ENCODE measurements at places on chromosomes 6 and 20.

DNA sequence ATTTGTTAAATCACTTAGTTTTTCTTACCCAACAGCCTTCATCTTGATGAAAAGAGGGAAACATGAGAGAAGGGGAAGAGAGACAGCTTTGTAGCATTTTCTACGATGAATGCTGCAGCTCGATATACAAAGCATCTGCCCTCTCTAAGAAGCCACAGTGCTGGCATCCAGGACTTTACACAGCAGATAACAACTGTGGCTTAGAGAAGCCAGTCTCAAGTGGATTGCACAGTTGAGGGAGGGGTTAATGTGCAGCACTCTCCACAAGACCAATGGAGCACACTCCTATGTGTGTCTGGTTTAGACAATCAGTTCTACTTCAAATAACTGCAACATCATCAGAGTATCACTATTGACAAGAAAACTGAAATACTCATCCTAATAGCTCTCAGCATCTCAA is 5.8 kb downstream of the C6orf120 start:
- DNase-seq, result no peak

- no peak for DNase-seq
Measured at GRCh38 chr6:29933955-29934354, 8.4 kb upstream of the HLA-A start.

GRCh38 chr6:55497694-55498093 is 81.3 kb downstream of the HMGCLL1 start:
- DNase-seq, result no peak

DNA sequence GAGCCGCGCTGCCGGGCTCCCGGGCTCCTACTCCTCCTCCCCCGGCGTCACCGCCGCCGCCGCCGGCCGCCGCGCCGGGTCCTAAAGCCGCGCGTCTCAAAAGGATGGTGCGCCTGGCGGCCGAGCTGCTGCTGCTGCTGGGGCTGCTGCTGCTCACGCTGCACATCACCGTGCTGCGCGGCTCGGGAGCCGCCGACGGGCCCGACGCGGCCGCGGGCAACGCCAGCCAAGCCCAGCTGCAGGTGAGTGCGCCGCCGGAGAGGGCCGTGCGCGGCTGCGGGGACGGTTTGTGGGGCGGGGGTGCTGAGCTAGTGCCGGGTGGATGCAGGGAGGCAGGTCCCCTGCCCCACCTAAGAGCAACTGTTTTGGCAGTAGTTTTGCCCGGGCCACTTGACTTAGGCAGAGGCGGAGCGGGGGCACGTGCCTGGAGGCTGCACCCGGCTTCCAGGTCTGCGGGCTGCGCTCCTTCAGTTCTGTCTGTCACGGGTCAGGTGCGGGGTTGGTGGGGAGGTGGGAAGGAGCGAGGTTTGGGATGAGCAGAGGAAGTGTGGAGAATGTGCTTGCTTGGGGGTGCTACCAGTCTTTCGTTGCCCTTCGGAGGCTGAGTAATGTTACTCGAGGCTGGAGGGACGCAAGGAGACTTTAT is 722 bp downstream of the ISM1 start:
- DNase-seq, result peak; percentile 52

GRCh38 chr6:43972179-43972912 is 154.9 kb downstream of the MRPL14 start:
- no peak for DNase-seq

- DNase-seq, result no peak
Measured at GRCh38 chr6:144262470-144263369, 22.4 kb upstream of the UTRN start.

GRCh38 chr6:1945235-1945832 is 300.1 kb downstream of the GMDS start:
- no peak for DNase-seq

GRCh38 chr6:96923871-96924493 is 546 bp upstream of the KLHL32 start:
- DNase-seq, result no peak

DNA sequence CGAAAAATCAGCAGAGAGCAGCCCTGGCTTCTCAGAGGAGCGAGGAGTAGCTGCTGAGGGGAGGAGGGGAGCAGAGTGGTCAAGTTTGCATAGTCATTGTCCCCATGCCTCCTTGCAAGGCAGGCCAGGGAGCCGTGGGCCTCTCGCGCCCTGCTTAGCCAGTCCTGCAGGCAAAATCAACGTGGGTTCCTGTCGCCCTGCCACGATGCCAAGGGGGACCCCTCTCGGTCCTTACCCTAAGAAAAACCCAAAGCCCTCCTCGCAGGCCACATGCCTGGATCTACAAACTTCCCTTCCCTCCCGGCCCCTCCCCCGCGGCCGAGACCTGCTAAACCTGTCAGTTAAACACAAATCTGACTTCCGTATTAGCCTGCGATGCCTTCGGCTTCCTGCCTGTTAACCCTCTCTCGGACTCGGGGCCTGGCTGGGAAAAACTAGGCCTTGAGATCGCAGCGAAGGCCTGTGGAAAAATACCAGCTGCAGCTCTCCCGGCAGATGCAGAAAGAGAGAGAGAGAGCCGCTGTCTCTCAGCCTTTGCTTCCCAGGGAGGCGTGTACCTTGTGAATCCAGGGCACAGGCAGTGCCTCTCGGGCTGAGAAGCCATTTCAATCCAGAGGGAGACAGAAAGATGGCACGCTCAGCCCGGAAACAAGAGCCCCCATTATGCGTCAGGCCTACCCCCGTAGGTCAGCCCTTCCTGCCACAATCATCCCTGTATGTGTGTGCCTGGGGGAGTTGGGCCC is 968 bp upstream of the ZMYND8 start:
- peak; percentile 44 for DNase-seq

DNA sequence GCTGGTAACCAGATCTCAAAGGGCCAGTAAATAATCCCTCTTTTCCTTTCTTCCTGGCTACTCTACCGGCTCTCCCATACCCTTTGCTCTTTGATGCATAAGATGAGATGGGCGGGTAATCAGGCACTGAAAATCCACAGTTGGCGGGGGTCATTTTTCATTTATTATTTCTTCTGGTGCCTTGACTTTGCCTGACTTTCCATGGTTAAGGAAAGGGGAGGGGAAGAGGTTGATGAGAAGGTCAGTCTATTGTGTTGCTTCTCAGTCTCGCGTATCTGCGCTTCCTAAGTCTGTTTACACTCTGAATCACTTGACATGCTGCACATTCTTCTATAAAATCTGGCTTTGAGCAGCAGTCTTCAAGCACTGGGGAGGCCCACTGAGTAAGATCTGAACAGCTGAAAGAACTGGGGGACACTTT is 121.1 kb upstream of the HDGFL1 start:
- no peak for DNase-seq

DNA sequence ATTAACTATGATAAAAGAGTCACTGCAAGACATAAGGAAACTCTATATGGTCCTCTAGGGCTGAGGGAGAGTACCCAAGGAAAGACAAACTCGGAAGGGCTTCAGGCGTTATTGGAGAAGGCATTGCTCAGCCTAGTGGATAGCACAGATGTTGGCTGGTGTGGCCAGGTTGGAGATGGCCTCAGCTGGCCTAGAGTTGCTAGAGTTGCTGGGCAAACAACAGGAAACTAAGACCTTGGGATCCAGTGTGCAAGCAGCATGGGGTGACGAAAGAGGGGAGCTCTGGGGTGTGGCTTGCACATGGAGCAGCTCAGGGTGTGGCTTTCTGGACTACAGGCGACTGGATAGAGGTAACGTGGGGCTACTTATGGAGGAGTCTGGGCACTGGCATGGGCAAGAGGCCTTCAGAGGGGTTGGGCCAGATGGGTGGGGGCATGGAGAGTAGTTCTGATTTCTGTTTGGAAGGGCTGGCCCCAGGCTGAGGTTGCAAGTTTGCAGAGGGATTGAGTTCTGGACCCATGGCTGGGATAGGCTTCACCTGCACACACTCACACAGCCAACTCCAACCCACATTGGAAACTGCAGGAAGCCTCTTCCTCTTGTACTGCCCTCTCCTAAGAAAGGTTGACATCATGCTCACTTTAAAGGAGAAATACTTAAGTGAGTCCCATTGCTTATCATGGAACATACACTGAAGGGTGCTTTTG is 5.2 kb upstream of the BPIFB6 start:
- no peak for DNase-seq

DNA sequence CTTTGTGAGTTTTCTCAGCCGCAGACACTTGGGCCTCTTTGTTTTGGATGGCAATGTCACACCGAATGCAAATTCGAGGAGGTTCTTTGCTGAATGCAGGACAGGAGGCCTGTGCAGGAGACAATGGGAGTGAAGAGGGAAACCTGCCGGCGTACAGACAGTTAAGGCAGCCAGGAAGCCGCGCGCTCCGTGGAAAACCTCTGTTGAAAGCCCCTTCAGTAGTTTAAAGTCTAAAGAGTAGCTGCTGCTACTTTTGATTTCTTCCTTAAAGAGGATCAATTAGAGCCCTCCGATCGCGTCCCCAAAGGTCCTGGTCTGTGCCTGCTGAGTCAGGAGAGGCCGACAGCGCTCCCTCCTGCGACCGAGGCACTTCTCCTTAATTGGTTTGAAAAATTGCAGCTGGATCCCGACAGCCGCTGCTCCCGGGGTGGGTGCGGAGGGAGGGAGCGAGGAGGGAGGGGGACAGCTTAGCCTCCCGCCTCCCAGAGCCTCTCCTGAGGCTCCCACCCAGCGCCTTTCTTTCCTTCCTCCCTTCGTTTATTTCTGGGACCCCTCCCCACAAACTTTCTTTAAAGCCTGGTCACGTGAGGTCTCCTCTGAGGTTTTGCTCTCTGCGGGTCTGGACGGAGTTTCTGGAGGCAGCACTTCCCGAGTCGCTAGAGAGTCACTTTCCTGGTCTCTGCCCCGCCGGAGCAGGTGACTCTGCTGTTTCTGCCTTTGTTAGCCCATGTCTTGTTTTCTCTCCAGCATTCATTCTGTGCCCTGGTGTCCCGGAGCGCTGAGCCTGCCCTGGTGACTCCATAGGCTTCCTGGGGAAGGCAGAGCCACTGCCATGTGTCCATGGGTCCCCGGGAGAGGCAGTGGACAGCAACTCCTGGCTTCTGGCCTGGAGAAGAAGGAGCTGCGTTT is 22.3 kb upstream of the RPP40 start:
- no peak for DNase-seq

GRCh38 chr6:5469101-5469846 is 208.0 kb downstream of the FARS2 start:
- no peak for DNase-seq

GRCh38 chr6:85392379-85392778 is 57.5 kb upstream of the NT5E start:
- no peak for DNase-seq

DNA sequence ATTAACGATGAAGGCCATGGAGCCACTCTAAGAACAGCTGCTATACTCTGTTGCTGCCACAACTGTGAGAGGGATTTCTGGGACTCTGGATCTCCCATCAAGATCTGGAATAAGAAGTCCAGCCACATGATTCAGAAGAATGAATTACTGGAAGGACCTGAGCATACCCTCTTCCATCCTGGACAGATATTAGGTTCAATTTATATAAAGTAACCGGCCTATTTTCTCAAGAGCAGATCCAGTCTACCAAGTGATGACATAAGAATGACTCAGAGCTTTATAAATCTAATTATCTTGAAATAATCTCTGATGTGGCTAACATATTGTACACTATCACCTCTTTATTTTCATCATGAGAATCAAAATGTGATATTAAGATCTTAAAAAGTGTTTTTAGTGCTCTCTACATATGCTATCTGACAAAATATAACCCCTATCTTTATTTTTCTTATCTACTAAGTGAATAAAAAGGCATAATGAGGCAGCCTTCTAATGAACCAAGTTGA is 45.1 kb downstream of the COL9A1 start:
- DNase-seq, result no peak

DNA sequence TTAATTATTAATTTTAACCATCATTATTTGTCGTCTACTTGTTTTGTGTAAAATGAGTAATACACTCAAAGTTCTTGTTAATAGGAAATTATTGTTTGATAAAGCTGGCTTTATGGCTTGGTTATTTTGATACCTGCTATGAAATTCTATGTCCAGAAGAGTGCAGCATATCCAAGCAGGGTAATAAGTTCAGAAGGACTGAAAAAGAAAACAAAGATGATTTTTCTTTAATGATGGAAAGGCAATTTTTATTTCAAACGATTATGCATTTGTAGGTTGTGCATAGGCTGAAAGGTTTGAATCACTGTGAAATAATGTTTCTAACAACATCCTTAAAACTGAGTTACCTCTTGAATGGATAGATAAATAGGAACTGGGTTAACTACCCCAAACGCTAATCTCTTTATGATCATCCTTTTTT is 1.4 kb upstream of the MAN1A1 start:
- no peak for DNase-seq

GRCh38 chr20:44475372-44475693 is 341 bp upstream of the TTPAL start:
- no peak for DNase-seq

DNA sequence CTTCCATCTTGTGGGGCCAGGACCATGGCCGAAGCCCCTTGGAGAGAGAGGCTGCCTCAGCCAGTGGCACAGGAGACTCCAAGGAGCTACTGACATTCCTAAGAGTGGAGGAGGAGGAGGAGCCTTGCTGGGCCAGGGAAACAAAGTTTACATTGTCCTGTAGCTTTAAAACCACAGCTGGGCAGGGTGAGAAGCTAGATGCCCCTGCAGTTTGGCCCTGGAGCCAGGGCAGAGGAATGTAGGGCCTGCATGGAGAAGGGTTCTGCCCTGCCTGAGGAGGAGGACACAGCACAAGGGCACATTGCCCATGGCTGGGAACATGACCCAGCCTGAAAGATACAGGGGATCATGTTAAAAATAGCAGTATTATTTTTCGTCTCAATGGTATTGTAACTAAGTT is 37.4 kb downstream of the PLCG1 start:
- no peak for DNase-seq

GRCh38 chr6:41581381-41581991 is 35.3 kb downstream of the FOXP4 start:
- DNase-seq, result no peak

DNA sequence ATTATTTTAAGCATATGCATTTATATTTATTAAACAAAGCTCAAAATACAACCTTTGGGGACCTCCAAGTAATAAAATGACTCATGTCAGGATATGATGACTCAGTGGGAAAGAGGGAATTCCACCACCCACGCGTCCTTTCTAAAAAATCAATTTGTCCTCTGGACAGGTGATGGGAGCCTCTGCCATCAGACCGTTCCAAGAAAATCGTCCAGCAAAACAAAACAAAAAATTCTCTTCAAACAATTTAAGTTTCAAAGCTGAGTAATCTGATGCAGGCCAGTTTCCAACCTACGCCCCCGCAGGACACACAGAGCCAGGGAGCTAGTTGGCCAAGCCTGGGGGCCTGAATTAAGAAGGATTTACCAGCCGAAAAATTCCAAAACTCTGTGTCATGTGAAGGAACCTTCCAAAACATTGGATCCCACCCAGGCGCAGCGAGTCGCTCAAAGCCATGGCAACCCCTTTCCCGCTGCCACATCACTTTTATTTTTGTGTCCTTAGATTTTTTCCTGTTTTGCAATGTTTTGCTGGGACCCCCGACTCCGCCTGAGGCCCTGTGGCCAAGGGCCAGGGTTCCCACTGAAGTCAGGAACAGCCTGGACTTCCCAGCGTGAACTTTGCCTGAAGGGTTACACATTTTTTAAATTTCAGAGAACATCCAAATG is 95.3 kb downstream of the NFATC2 start:
- DNase-seq, result no peak
